ENCODE measurements at places on chromosomes 1 and 21. TPM values are rescaled to one million over a fixed set of nuclear protein-coding genes. Genes with fewer than 3 reads are reported as not detected.
A peak's percentile ranks its signal among the peaks of the same experiment; 100 is the strongest.

DNA sequence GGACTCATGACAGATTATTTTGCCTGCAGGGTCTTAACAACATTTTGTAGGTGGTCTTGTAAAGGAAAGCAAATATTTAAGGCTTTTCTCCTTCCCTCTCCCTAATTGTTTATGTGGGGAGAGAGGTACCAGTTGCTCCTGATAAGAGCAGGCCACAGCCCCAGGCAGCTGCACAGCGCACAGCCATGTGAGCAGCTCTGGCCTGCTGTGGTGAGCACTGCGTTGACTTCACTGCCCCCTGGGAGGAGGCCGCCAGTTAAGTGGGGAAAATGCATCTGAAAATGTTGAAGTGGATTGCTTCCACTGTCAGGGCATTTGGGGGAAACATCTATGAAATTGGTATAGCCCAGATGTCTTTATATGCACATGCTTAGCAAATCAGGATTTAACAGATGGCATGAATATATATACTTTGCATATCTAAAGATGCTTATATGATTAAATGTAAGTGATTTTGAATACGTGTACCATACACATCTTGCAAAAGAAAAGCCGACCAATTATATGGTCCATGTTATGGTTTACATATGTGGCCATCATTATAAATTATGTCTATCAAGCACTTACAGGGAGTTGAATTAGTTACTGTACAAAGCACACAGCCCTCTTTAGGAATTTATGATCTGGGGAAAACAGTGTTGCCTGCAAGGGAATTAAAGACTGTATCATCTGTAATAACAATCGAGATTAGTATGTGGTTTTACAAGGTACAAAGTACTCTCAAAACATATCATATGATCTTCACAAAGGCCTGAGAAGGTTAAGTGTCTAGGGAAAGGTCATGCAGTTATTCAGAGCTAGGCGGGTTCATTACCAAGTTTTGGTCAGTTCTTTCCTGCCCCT lies 132.1 kb downstream of the RHOU start:
- DNase-seq, result peak; percentile 14

Gene TMEM82
- not detected for polyA plus RNA-seq

- no peak for DNase-seq
Observed at GRCh38 chr21:31614705-31615104, 44.8 kb upstream of the SOD1 start.

GRCh38 chr21:31576428-31576827 lies 83.1 kb upstream of the SOD1 start:
- DNase-seq, result peak; percentile 45

Gene MSH4
- polyA plus RNA-seq, result not detected

GRCh38 chr1:87684194-87684593 lies 355.5 kb downstream of the LMO4 start:
- peak; percentile 67 for DNase-seq

Gene CLDN14
- not detected for polyA plus RNA-seq

Gene DNAJC28
- polyA plus RNA-seq, result 2.1 TPM

GRCh38 chr1:102942324-102942723 lies 166.0 kb downstream of the COL11A1 start:
- DNase-seq, result peak; percentile 47

Gene UCHL5
- polyA plus RNA-seq, result 33.4 TPM

- peak; percentile 39 for DNase-seq
Observed at GRCh38 chr1:98749152-98749756, 87.7 kb downstream of the SNX7 start.

Gene ELAPOR1
- polyA plus RNA-seq, result 0.76 TPM

Gene KHDRBS1
- polyA plus RNA-seq, result 73.0 TPM

- no peak for DNase-seq
Observed at GRCh38 chr1:79819140-79819539, 812.6 kb upstream of the ADGRL4 start.
